ENCODE measurements at places on chromosomes 13 and 19. TPM values are rescaled to one million over a fixed set of nuclear protein-coding genes. Genes with fewer than 3 reads are reported as not detected.
A peak's percentile ranks its signal among the peaks of the same experiment; 100 is the strongest.

Gene ZNF132
- total RNA-seq = not detected

Gene CGB5
- total RNA-seq = not detected

Gene APOC1
- total RNA-seq = 1.1 TPM

Gene ZNF709
- total RNA-seq = 0.52 TPM

Gene ZNF584
- 18.1 TPM for total RNA-seq

Gene OVOL3
- total RNA-seq = not detected

Gene PLK5
- total RNA-seq = 0.22 TPM

Gene ZNF491
- not detected for total RNA-seq

Gene IGFL3
- not detected for total RNA-seq

Gene RYR1
- 0.28 TPM for total RNA-seq

GRCh38 chr13:99323488-99323887 lies 16.3 kb upstream of the GPR183 start:
- no peak overlapping the region for H3K4me3 ChIP-seq
- peaks cover 43% of the 10 kb centered on the region for H3K36me3 ChIP-seq
- H3K27me3 ChIP-seq = no peaks in the 10 kb centered on the region
- DNase-seq = peak; percentile 53
- no peak overlapping the region for H3K27ac ChIP-seq

DNA sequence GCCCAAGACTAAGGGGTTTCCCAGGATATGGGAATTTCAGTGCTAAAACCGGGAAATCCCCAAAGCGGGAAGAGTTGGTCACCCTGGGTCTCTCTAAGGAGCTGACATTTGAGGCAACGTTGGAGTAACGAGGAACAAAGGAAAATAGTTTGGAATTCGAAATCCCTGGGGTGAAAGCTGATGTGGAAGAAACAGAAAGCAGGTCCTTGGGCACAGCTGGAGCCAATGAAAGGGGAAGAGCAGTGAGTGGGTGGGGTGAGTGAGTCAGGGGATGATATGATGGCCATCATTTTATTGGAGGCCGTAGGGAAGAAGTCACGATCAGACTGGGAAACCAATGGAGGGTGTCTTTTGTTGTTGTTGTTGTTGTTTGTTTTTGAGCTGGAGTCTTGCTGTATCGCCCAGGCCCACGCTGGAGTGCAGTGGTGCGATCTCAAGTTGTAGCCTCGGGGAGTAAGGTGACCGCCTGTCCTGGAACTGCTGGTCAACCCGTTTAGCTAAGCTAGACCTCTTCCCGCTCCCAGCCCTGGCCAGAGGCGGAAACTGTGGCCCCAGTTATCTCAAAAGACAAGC lies 3.4 kb upstream of the RFX2 start:
- H3K36me3 ChIP-seq = peaks cover 7% of the 10 kb centered on the region
- H3K4me1 ChIP-seq = peaks cover 16% of the 10 kb centered on the region
- no peaks in the 10 kb centered on the region for H3K27me3 ChIP-seq
- no peak for DNase-seq

- H3K36me3 ChIP-seq = no peaks in the 10 kb centered on the region
- H3K4me3 ChIP-seq = no peak overlapping the region
- peaks cover 22% of the 10 kb centered on the region for H3K4me1 ChIP-seq
- no peaks in the 10 kb centered on the region for H3K27me3 ChIP-seq
Observed at GRCh38 chr13:50671497-50671850, 172.0 kb downstream of the DLEU7 start.

DNA sequence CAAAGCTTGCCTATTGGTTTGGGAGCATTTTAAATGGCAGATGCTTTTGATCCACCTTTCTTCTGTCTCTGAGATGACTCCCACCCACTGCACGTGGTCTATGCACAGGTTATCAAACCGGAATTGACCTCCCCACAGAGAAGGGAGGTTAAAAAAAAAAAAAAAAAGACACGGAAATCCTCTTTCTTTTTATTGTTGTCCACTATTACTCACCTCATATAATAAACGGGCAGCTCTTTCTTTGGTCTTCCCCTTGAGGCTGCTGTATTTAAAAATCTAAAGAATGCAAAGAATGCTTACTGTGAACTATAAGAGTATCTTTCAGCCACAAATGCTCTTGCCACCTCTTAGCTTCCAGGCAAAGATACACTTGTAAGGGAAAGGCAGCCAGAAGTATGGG lies 329.7 kb downstream of the NDFIP2 start:
- no peak for DNase-seq
- no peaks in the 10 kb centered on the region for H3K36me3 ChIP-seq
- no peak overlapping the region for H3K4me3 ChIP-seq
- no peaks in the 10 kb centered on the region for H3K27me3 ChIP-seq
- H3K27ac ChIP-seq = no peak overlapping the region
- peaks cover 12% of the 10 kb centered on the region for H3K4me1 ChIP-seq

DNA sequence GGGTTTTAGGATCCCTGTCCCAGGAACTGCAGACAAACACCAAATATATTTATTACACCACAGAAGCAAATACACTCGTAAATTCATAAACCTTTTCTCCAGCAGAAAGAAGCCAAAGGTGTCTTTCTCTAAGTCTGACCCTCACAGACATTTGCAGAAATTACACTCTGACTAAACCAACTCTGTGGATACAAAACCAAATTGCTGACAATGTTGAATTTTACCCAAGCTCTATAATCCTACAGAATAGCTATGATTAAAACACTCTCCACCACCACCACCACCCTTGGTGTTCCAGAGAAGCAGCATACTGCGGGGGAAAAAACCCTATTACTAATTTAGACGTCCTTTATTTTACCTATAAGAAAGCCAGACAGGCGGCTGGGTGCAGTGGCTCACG lies 5.2 kb downstream of the ZNF564 start:
- no peaks in the 10 kb centered on the region for H3K27me3 ChIP-seq
- H3K4me1 ChIP-seq = no peaks in the 10 kb centered on the region
- peaks cover 58% of the 10 kb centered on the region for H3K36me3 ChIP-seq
- no peak overlapping the region for H3K4me3 ChIP-seq
- H3K27ac ChIP-seq = no peak overlapping the region

- no peaks in the 10 kb centered on the region for H3K27me3 ChIP-seq
- H3K36me3 ChIP-seq = no peaks in the 10 kb centered on the region
- H3K4me3 ChIP-seq = no peak overlapping the region
- no peak overlapping the region for H3K27ac ChIP-seq
Observed at GRCh38 chr19:56367829-56368711, 25.3 kb downstream of the ZNF582 start.

- no peaks in the 10 kb centered on the region for H3K36me3 ChIP-seq
- peaks cover 12% of the 10 kb centered on the region for H3K4me1 ChIP-seq
- no peak overlapping the region for H3K27ac ChIP-seq
- no peak overlapping the region for H3K4me3 ChIP-seq
- H3K27me3 ChIP-seq = peaks cover 14% of the 10 kb centered on the region
Observed at GRCh38 chr19:4748589-4748988, 24.9 kb upstream of the DPP9 start.

DNA sequence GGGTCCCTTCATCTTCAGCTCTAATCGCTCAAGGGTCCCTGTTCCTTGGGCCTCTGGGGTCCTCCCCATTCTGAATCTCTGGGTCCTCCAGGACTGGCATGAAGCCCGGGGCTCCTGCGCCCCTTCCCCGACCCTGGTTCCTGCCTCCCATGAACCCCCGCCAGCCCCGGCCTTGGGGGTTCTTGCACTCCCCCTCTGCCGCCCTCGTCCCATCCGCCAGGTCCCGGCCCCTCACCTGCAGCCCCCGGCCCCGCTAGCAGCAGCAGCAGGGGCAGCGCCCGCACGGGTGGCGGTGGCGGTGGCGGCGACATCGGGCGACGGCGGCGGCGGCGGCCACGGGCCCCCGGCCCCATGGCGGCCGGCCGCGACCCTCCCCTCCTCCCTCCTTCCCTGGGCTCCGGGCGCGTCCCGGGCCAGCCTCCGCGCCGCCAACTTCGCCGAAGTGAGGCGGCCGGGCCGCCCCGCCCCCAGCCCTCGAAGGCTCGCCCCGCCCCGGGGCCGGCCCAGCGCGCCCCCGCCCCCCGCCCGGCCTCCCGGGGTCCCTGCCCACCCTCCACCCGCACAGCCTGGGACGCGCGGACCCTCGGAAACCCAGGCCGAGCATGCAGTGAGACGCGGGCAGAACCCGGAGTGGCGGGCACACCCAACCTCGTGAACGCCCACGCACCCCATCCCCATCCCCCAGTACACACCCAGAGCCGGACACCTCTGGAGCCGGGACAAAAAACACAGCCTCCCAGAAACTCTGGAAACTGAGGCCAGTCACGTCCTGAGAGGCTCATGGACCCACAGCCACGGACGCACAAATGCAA lies at the start of gene NOTCH3:
Gene NOTCH3 (minus strand): TSS at position 443 of the 812 bp plus-strand sequence. CDS start 90 bp downstream, at position 353.
- H3K4me1 ChIP-seq = peaks cover 18% of the 10 kb centered on the region
- H3K4me3 ChIP-seq = peak within 1 kb of the TSS; percentile 25
- no peak for DNase-seq
- H3K36me3 ChIP-seq = peaks cover 1% of the 10 kb centered on the region
- H3K27me3 ChIP-seq = peaks cover 23% of the 10 kb centered on the region

All from MCF 10A (cell line).